Activated T-cell treated with anti-CD3 and anti-CD28 coated beads for 48 hours (primary cell): ENCODE measurements at places on chromosomes 3 and 15.

- no peak for DNase-seq
Observed at GRCh38 chr15:52785672-52786406, 4.3 kb downstream of the ONECUT1 start.

GRCh38 chr15:90686435-90687218, 30.5 kb upstream of the BLM start:
- no peak for DNase-seq

DNA sequence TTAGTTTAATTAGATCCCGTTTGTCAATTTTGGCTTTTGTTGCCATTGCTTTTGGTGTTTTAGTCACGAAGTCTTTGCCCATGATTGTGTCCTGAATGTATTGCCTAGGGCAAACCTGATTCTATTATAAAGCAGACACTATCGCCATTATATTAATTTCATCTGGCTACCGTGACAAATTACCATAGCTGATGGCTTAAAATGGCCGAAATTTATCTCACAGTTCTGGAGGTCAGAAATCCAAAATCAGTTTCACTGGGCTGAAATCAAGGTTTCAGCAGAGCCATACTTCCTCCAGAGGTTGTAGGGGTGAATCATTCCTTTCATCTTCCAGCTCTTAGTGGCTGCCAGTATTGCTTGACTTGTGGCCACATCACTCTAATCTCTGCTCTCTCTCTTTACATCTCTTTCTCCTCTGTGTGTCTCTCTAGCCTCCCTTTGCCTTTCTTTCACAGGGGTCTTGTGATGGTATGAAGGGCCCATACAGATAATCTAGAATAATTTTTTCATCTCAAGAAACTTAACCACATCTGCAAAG, 31.7 kb upstream of the FRMD4B start:
- no peak for DNase-seq

DNA sequence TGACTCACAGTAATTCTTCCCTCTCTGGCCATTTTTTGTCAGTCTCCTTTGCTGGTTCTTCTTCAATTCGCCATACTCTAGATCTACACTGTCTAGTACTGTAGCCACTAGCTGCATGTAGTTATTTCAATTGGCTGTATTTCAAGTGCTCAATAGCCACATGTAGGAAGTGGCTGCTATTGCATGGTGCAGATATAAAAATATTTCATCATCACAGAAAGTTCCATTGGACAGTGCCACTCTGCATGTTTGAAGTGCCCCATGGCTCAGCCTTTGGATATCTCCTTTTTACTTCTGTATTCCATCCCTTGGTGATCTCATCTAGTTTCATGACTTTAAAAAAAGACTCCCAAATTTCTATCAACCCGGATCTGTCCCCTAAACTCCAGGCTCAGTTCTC, 22.1 kb downstream of the PPP2R3A start:
- no peak for DNase-seq
